Activated naive CD4-positive, alpha-beta T cell treated with anti-CD3 and anti-CD28 coated beads, Interleukin-2, amount 50 U/mL, for 72 hours (primary cell): ENCODE measurements at places on chromosomes 13 and 19.

GRCh38 chr13:96696389-96696900, 297.8 kb downstream of the OXGR1 start:
- DNase-seq, result no peak

DNA sequence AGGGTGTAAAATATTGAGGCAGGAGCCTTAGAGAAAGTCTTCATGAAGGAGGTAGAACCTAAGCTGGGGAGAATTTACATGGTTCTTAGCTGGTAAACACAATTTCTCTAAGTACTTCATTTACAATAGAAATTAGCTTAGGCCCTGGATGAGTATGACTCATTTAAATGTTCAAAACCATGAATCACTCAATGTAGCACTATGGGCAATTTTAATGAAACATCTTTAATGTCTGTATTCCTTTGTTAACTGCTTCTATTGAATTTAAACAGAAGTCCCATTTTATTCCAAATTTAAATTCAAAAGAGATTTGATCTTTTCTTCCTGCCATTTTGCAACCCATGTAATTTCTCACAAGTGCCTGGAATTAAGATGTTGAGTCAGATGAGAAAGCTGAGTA, 252.1 kb downstream of the RFC3 start:
- no peak for DNase-seq

DNA sequence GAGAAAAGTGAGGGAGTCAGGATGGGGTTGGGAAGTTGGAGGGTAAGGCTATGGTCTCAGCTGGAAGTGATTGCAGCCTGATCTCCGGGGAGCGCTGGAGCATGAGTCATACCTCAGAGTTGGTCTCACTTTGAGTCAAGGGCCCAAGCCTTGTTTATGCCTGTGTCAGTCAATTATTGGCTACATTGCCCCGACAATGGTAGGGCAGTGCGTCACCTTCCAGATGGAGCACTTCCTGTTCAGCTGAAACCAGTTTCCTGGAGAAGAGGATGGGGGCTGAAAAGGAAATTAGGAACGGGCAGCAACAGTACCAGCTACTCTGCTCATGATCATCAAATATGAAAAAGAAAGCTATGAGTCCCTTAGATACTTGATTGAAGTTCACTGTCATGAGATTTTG, 60.4 kb downstream of the ADGRE1 start:
- DNase-seq, result peak; percentile 47

DNA sequence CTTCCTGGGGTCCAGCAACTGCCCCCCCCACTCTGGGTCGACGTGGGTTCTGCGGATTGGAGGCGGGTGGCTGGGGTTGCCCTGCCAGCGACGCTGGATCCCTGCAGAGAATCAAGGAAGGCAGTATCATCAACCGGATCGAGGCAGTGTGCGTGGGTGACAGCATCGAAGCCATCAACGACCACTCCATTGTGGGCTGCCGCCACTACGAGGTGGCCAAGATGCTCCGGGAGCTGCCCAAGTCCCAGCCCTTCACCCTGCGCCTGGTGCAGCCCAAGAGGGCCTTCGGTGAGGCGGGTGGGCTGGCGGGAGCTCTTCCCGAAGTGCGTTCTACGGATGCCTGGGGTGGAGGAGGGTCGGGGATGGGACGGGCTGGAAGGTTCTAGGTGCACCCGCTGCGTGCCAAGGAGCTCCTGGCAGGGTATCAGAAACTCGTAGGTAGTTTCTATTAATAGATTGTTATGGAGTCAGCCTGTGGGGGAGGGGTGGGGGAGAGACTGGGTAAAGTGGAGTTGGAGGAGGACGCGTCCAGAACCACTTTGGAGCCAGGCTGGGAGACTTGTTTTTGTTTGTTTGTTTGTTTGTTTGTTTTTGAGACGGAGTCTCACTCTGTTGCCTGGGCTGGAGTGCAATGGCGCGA, 1.5 kb downstream of the GIPC3 start:
- DNase-seq, result no peak

DNA sequence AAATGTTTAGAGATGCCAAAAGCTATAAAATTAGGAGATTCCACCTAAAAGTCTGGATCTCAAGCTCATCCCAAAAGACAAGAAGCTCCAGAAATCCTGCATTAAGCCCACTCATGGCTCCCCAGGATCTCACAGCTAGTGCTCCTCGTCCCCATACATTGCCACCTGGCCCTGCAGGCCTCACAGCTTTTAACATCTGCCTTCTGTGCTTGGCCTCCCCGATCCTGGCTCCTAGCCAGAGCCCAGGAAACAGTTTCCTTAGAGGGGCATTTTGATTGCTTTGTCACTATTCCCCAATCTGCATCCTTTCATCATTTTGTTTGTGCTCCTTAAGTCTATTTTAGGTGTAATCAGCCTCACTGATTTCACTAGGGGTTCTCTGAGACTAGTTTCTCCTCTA, 14.5 kb upstream of the DCT start:
- DNase-seq, result no peak

DNA sequence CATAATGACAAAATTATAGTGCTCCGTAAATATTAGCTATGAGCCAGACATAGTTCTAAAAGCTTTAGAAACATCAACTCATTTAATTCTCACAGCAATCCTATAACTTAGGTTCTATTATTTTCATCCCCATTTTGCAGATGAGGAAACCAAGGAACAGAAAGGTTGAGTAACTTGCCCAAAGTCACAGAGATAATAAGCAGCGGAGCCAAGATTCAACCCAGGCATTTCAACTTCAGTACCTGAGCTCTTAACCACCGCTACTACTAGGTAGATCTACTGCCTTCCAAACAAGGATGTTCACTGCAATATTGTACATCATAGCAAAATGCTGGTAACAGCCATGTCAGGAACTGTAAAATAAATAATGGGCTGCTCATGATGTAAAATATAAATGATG, 39.9 kb downstream of the ELF1 start:
- no peak for DNase-seq

- DNase-seq, result no peak
Measured at GRCh38 chr19:15328312-15328711, 4.0 kb downstream of the BRD4 start.

- DNase-seq, result no peak
Measured at GRCh38 chr13:33976965-33977364, 159.0 kb downstream of the RFC3 start.
